ENCODE measurements at places on chromosomes 3 and 15. TPM values are rescaled to one million over a fixed set of nuclear protein-coding genes. Genes with fewer than 3 reads are reported as not detected.

DNA sequence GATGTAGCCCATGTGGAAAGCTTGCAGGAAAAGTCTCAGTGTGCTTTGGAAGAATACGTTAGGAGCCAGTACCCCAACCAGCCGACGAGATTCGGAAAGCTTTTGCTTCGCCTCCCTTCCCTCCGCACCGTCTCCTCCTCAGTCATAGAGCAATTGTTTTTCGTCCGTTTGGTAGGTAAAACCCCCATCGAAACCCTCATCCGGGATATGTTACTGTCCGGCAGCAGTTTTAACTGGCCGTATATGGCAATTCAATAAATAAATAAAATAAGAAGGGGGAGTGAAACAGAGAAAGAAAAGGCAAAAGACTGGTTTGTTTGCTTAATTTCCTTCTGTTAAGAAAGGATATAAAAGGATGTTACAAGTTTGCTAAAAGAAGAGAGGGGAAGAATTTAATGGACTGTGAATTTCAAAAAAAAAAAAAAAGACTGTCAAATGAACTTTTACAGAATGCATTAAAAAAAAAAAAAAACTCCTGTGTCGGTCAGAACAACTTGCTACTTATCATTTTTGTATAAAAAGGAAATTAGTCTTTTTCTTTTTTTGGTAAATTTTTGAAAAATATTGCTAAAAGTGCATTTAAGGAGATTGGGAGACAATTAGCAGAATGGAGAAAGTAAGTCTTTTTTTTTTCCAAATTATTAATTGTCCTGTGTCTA, 7.0 kb downstream of the NR2F2 start:
- peak; percentile 11 for DNase-seq
- peaks cover 14% of the 10 kb centered on the region for H3K4me1 ChIP-seq
- no peaks in the 10 kb centered on the region for H3K36me3 ChIP-seq
- H3K4me3 ChIP-seq = peak overlapping the region; percentile 55
- H3K27me3 ChIP-seq = no peaks in the 10 kb centered on the region
- peak overlapping the region; percentile 97 for H3K27ac ChIP-seq

GRCh38 chr3:39075910-39076309, 24.1 kb downstream of the WDR48 start:
- DNase-seq = no peak
- no peaks in the 10 kb centered on the region for H3K4me1 ChIP-seq
- peaks cover 2% of the 10 kb centered on the region for H3K36me3 ChIP-seq

- H3K36me3 ChIP-seq = peaks cover 12% of the 10 kb centered on the region
- no peak for DNase-seq
- H3K4me3 ChIP-seq = no peak overlapping the region
- no peaks in the 10 kb centered on the region for H3K27me3 ChIP-seq
These were observed 66.7 kb downstream of the SLC24A1 start for GRCh38 chr15:65688462-65688861.

DNA sequence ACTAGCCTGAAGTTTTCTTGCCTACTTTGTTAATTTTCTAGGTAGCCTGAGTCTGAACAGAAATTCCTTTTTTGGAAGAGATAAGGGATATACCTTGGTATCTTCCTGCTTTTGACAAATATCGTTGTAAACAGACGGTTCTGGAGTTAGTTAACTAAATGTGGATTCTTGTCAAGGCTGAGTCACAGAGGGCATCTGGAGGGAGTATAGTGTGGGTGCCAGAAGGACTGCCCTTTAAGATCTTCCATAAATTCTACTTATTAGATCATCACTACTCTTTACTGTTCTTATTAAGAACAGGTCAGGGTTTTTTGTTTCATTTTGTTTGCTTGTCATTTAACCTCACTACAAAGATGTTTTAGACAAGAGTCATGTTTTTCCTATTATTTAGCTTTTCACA, 125.3 kb upstream of the SKOR1 start:
- H3K27ac ChIP-seq = no peak overlapping the region
- DNase-seq = no peak
- H3K4me1 ChIP-seq = no peaks in the 10 kb centered on the region
- H3K4me3 ChIP-seq = no peak overlapping the region
- H3K36me3 ChIP-seq = no peaks in the 10 kb centered on the region
- no peaks in the 10 kb centered on the region for H3K27me3 ChIP-seq

DNA sequence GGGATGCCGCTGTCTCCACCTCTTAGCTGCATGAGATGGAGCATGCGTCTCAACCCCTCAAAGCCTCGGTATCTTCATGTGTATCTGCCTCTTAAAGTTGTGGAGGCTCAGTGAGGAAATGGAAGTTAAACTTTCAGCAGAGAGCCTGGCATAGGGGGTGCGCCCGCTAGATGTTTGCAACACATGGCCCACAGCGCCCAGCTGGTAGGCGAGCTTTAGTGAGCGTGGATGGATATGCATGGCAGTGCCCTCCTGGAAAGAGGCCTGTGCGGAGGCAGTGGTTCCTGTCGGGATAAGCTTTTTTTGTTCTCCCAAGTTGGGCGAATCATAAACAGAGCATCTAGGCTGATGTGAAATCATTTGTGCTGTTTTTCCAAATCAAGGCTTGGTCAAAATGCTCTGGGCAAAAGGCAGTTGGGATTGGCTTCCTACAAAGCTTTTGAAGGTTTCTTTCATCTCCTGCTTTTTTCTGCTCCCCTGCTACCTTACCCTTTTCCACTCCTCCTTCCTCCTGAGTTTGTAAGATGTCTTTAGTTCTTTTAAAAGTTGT, 272.4 kb upstream of the TPM1 start:
- H3K4me3 ChIP-seq = no peak overlapping the region
- DNase-seq = no peak
- H3K27me3 ChIP-seq = no peaks in the 10 kb centered on the region

GRCh38 chr3:108295421-108296175, 750 bp upstream of the HHLA2 start:
- no peaks in the 10 kb centered on the region for H3K4me1 ChIP-seq
- peak overlapping the region; percentile 83 for H3K27ac ChIP-seq
- H3K27me3 ChIP-seq = no peaks in the 10 kb centered on the region

GRCh38 chr3:156787926-156788663, 38.1 kb upstream of the LEKR1 start:
- no peaks in the 10 kb centered on the region for H3K36me3 ChIP-seq
- no peak overlapping the region for H3K4me3 ChIP-seq
- no peak overlapping the region for H3K27ac ChIP-seq
- no peak for DNase-seq

DNA sequence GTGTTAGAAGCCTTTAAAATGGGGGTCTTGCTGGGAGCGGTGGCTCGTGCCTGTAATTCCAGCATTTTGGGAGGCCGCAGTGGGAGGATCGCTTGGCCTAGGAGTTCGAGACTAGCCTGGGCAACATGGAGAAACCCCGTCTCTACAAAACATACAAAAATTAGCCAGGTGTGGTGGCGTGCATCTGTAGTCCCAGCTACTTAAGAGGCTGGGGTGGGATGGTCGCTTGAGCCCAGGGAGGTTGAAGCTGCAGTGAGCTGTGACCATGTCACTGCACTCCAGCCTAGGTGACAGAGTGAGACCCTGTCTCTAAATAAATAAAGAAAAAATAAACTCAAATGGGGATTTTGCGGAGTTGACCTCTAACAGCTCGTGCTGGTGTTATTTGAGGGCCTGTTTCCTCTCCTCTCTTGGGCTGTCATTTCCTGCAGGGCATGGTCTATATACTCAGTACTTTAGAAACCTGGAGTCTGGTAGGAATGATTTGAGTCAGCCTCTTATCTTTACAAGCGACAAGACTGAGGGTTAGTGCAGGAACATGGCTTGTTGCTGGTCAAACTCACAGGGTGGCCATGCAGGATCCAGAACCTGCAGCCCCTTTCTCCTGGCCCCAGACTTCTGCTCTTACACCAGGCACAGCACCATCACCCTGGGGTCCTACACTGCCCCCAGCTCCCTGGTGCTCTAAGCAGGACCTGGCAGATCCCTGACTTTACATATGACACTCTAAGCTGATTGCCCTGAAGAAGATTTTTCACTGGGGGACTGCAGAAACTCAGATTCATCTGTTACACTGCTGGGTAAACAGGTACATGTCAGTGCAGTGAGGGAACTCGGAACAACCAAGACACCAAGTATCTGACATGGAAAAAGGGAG, 15.1 kb downstream of the EHD4 start:
- H3K4me1 ChIP-seq = peaks cover 41% of the 10 kb centered on the region
- H3K4me3 ChIP-seq = no peak overlapping the region
- no peaks in the 10 kb centered on the region for H3K36me3 ChIP-seq
- H3K27me3 ChIP-seq = no peaks in the 10 kb centered on the region
- DNase-seq = no peak
- peak overlapping the region; percentile 24 for H3K27ac ChIP-seq

- no peak overlapping the region for H3K27ac ChIP-seq
- H3K36me3 ChIP-seq = no peaks in the 10 kb centered on the region
- no peak for DNase-seq
- H3K4me3 ChIP-seq = no peak overlapping the region
- H3K4me1 ChIP-seq = no peaks in the 10 kb centered on the region
These were observed 98.3 kb downstream of the TOP2B start for GRCh38 chr3:25566358-25566920.

- H3K4me1 ChIP-seq = peaks cover 17% of the 10 kb centered on the region
- H3K4me3 ChIP-seq = peak overlapping the region; percentile 59
- peak overlapping the region; percentile 81 for H3K27ac ChIP-seq
- DNase-seq = peak; percentile 66
- H3K27me3 ChIP-seq = peaks cover 22% of the 10 kb centered on the region
- no peaks in the 10 kb centered on the region for H3K36me3 ChIP-seq
These were observed 443 bp upstream of the NR2F2 start for GRCh38 chr15:96330064-96330449.

DNA sequence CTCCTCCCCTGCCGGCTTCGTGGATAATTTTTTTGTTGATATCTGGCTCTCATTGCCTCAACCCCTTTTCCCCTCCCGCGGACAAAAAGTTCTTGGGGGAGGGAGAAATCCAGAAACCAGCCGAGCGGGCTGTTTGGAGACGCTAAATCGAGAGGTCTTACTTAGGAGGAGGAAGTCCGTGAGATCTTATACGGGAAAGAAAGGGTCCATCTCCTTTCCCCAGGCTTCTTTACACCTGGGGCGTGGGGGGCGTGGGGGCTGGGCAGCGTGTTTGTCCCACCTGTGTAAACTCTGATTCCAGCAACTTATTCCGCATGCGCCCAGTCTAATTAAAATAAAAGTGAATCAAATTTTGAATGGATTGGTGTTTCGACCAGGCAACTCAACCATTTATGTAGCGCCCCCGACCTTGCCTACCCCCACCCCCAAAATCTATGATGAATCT, 364 bp upstream of the CADPS start:
- peaks cover 11% of the 10 kb centered on the region for H3K4me1 ChIP-seq
- peaks cover 53% of the 10 kb centered on the region for H3K27me3 ChIP-seq
- H3K27ac ChIP-seq = no peak overlapping the region
- DNase-seq = no peak
- no peaks in the 10 kb centered on the region for H3K36me3 ChIP-seq

- H3K27ac ChIP-seq = no peak overlapping the region
- no peaks in the 10 kb centered on the region for H3K4me1 ChIP-seq
- no peaks in the 10 kb centered on the region for H3K27me3 ChIP-seq
- no peak for DNase-seq
These were observed 24.0 kb upstream of the EIF4A2 start for GRCh38 chr3:186759231-186759930.

DNA sequence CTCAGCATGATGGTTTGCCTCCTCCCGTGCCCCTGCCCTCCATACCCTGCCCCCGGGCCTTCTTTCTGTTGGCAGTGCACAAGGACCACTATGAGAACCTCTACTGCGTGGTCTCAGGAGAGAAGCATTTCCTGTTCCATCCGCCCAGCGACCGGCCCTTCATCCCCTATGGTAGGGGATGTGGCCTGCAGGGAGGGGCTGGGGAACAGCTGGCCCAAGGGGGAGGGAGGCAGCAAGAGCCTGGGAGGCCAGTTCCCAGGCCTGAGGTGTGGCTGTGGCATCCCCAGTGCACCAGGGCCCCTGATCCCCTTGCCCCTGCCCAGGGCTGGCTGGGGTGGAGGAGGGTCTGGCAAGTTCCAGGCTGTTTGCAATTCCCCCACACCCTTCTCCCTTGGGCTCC, 2.6 kb upstream of the PLA2G4B start:
- H3K27ac ChIP-seq = no peak overlapping the region
- H3K27me3 ChIP-seq = no peaks in the 10 kb centered on the region
- no peak overlapping the region for H3K4me3 ChIP-seq
- no peak for DNase-seq
- H3K4me1 ChIP-seq = peaks cover 5% of the 10 kb centered on the region
- no peaks in the 10 kb centered on the region for H3K36me3 ChIP-seq

- H3K36me3 ChIP-seq = no peaks in the 10 kb centered on the region
- H3K4me1 ChIP-seq = peaks cover 7% of the 10 kb centered on the region
- no peak overlapping the region for H3K4me3 ChIP-seq
- H3K27me3 ChIP-seq = no peaks in the 10 kb centered on the region
These were observed 52.2 kb downstream of the PLD1 start for GRCh38 chr3:171758109-171758508.

DNA sequence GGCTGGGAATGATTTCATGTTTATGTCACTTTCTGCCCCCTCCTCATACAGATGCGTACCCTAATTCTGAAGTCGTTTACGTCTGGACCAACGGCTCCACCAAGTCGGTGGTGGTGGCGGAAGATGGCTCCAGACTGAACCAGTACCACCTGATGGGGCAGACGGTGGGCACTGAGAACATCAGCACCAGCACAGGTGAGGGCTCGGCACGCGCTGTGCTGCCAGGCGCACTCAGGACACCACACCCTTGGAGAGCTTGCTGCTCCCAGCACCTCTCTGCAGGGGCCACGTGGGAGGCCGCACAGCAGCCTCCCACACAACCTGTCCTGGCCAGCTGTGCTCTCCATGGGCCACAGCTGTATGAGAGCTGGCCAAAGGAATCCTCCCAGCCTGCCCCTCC, 33.8 kb upstream of the GABRG3 start:
- H3K36me3 ChIP-seq = no peaks in the 10 kb centered on the region
- DNase-seq = no peak
- H3K4me3 ChIP-seq = no peak overlapping the region
- H3K27ac ChIP-seq = no peak overlapping the region

DNA sequence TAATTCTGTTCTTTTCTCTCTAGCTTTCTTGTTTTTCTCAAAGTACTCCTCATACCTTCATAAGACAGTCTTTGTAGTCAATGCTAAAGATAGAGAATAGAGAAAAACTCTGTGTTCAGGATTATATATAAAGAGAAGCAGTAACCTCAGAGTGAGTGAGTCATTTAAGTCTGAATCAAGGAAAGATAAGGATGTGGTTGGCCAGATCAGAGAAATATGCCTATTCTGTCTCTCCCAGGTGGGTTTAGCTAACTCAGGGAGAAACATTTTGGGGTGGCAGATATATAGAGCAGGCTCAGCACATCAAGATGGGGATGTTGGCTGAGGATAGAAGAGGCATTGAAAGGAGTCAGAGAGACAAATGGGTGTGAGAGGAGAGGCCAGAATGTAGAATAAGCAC, 31.4 kb downstream of the GTF2E1 start:
- no peak overlapping the region for H3K27ac ChIP-seq
- no peaks in the 10 kb centered on the region for H3K4me1 ChIP-seq
- no peaks in the 10 kb centered on the region for H3K27me3 ChIP-seq
- no peak overlapping the region for H3K4me3 ChIP-seq
- no peaks in the 10 kb centered on the region for H3K36me3 ChIP-seq

- H3K36me3 ChIP-seq = no peaks in the 10 kb centered on the region
- no peaks in the 10 kb centered on the region for H3K4me1 ChIP-seq
- H3K4me3 ChIP-seq = no peak overlapping the region
- no peak for DNase-seq
- no peak overlapping the region for H3K27ac ChIP-seq
- no peaks in the 10 kb centered on the region for H3K27me3 ChIP-seq
These were observed 222.2 kb upstream of the ATP11B start for GRCh38 chr3:182570946-182571594.

Gene STRC
- 20.3 TPM for total RNA-seq

Gene UBAP1L
- 8.2 TPM for total RNA-seq

Gene STX19
- 5.8 TPM for total RNA-seq

Gene RTP1
- total RNA-seq = not detected

Gene TRIM69
- total RNA-seq = 17.3 TPM

Gene CLRN1
- not detected for total RNA-seq

Gene GOLGA8H
- total RNA-seq = not detected

Gene TM4SF18
- 0.80 TPM for total RNA-seq

Gene BMF
- 20.2 TPM for total RNA-seq

Gene SIDT1
- 35.6 TPM for total RNA-seq

Gene LMAN1L
- total RNA-seq = 20.2 TPM

Gene CA12
- 392 TPM for total RNA-seq

Gene FHIT
- total RNA-seq = 7.5 TPM

All from transverse colon (tissue), 4 donors.